ENCODE measurements at places on chromosomes 4 and X. TPM values are rescaled to one million over a fixed set of nuclear protein-coding genes. Genes with fewer than 3 reads are reported as not detected.

DNA sequence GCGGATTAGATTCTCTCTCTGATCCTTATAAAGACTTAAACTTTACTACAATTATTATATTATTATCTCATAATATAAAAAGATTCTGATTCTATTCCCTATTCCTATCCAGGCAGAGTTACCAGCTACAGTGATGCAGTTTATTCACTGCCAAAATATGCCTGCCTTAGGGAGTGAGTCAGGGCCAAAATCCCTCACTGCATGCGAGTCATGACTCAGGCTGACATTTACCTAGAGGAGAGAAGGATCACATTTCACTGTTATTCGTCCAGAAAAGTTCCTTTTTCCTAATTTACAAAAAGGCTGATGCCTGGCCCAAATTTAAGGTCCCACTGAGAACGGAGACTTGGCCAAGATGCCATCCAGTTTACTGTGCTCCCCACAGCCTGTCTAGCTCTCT is 168.5 kb upstream of the LDB2 start:
- H3K27ac ChIP-seq = no peak overlapping the region
- H3K4me3 ChIP-seq = no peak overlapping the region
- no peak for DNase-seq

Gene CENPI
- total RNA-seq = 20.7 TPM

DNA sequence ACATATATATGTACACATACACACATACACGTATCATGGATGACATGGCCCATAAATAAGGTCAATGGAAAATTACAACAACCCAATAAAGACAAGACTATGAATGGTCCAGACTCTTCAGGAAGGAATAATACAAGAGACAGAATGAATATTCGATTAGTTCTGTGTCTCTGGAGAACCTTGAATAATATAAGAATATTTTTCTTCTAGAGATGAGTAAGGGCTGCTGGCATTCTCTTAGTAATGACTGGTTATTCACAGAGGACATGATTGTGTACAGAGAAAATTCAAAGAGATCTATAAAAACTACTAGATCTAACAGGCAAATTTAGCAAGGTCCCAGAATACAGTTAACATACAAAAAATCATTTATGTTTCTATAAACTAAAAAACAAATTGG is 23.3 kb downstream of the SPIN4 start:
- peaks cover 1% of the 10 kb centered on the region for H3K4me1 ChIP-seq
- H3K36me3 ChIP-seq = peaks cover 10% of the 10 kb centered on the region
- no peak overlapping the region for H3K4me3 ChIP-seq
- no peak for DNase-seq

DNA sequence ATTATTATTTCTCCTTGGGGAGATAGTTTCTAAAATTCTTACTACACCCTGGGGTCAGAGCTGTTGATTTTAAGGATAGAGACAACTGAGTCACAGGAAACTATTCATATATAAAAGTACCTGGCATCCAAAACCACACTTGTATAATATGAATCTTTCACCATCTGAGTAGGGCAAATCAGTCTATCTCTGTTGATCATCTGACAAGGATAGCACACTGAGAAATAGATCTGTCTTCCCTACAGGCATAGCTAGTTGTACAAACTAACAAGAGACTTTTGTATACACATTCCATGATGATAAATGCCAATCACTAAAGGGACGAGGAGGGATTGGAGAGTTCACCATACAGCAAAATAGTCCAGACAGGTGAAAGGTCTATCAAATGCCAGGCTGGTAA is 30.0 kb downstream of the PKD2 start:
- H3K4me3 ChIP-seq = no peak overlapping the region
- H3K27ac ChIP-seq = no peak overlapping the region
- peaks cover 41% of the 10 kb centered on the region for H3K36me3 ChIP-seq
- DNase-seq = no peak
- peaks cover 2% of the 10 kb centered on the region for H3K4me1 ChIP-seq

DNA sequence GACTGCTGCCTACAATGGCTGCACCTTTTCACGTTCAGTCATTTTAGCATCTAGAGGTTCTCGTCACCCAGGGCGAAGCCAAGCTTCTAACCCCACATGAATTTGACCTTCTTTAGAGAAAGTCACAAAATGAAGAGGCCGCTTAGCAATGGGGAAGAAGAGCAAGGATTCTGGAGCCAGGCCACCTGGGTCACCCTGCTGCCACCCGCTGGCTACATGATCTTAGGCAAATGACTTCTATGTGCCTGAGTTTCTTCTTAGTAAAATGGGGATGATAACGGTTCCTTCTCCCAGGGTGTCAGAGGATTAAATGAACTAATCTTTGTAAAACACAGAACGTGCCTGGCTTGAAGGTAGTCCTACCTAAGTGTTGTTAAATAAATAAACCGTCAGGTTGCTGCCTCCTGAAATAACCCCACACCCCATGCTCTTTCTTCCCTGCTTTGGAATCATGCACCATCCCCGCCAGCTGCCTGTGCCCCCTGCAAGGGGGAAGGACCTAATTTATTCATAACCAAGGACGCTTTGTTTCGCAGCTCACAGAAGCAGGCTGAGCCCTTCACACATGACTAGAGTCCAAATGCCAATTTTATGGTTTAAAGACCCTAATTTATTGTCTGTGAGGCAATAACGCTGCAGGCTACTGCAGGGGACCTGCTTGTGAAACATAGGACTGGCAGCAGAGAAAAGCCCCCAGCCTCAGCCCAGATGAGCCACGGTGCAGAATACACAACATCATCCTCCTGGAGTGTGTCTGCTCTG is 28.6 kb upstream of the NSG1 start:
- no peak for DNase-seq
- no peaks in the 10 kb centered on the region for H3K4me1 ChIP-seq
- H3K36me3 ChIP-seq = no peaks in the 10 kb centered on the region
- H3K27me3 ChIP-seq = peaks cover 6% of the 10 kb centered on the region
- H3K27ac ChIP-seq = no peak overlapping the region

DNA sequence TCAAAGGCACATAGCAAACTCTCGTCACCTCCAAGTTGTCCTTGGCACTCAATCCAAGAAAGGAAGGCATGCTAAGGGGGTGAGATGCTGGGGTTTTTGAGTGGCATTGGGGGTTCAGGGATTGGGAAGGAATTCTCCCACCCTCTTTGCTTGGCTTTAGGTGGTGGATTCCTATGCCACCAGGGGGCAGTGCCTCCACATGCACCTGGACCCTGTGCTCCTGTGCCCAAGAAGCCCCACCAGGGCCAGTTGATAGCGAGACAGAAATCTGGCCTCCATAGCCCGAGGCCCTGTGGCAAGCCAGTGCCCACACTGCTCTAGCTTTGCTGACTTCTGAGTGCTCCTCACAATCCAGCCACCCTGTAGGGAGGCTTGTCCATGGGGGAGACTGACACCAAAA is 2.0 kb upstream of the FATE1 start:
- H3K4me3 ChIP-seq = no peak overlapping the region
- no peaks in the 10 kb centered on the region for H3K4me1 ChIP-seq
- no peak for DNase-seq
- no peak overlapping the region for H3K27ac ChIP-seq

Gene STARD8
- total RNA-seq = 7.9 TPM

- no peak overlapping the region for H3K4me3 ChIP-seq
- no peaks in the 10 kb centered on the region for H3K27me3 ChIP-seq
- H3K27ac ChIP-seq = no peak overlapping the region
- H3K36me3 ChIP-seq = no peaks in the 10 kb centered on the region
Measured at GRCh38 chr4:152155070-152155469, 380.8 kb downstream of the FBXW7 start.

DNA sequence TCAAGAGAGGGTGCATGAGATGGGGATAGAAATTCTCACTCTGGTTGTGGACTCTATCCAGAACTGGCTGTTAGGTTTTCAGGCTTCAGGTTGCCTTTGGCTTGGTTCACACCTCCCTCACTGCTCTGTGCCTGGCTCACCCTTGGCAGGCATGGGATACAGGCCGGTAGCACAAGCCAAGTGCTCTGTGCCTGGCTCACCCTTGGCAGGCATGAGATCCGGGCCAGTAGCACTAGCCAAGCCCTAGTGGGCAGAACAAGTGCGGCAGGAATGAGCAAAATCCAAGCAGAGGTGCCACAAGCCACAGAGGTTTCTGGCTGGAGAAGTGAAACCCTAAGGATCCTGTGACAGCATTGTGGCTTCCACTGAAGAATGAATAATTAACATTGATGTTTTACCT is 1642.3 kb downstream of the C4orf33 start:
- DNase-seq = no peak
- H3K27ac ChIP-seq = no peak overlapping the region
- H3K4me1 ChIP-seq = no peaks in the 10 kb centered on the region
- no peaks in the 10 kb centered on the region for H3K27me3 ChIP-seq
- no peaks in the 10 kb centered on the region for H3K36me3 ChIP-seq

- peaks cover 20% of the 10 kb centered on the region for H3K4me1 ChIP-seq
- no peaks in the 10 kb centered on the region for H3K27me3 ChIP-seq
- H3K36me3 ChIP-seq = no peaks in the 10 kb centered on the region
- no peak for DNase-seq
- H3K27ac ChIP-seq = no peak overlapping the region
- no peak overlapping the region for H3K4me3 ChIP-seq
Measured at GRCh38 chr4:148007314-148007760, 275.4 kb downstream of the ARHGAP10 start.

GRCh38 chr4:99149426-99150019 is 5.4 kb upstream of the ADH4 start:
- no peak overlapping the region for H3K27ac ChIP-seq
- no peaks in the 10 kb centered on the region for H3K36me3 ChIP-seq
- peaks cover 8% of the 10 kb centered on the region for H3K27me3 ChIP-seq
- no peaks in the 10 kb centered on the region for H3K4me1 ChIP-seq
- DNase-seq = no peak

Gene GAGE12H
- not detected for total RNA-seq

Gene SERTM2
- total RNA-seq = not detected

Gene MRPS18C
- total RNA-seq = 72.2 TPM

DNA sequence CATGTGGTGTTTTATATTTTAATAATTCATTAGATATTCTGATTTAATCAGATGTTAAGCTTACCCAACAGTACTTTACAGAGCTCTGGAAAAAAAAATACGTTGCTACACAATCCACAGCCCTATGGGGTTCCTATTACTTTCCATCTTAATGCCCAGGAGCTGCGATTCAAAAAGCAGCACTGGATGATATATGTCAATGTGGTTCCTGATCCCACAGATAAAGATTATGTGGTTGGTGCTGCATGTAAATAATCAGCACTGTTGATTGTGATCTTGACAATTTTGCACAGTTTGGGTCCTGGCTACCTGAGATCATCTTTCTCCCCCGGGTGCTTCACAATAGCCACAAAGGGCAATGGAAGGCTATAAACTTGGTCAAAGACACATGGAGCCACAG is 72.7 kb upstream of the DCLK2 start:
- peaks cover 26% of the 10 kb centered on the region for H3K27me3 ChIP-seq
- peaks cover 4% of the 10 kb centered on the region for H3K4me1 ChIP-seq
- H3K27ac ChIP-seq = no peak overlapping the region

GRCh38 chr4:37463033-37463856 is 218.7 kb downstream of the NWD2 start:
- DNase-seq = no peak
- H3K36me3 ChIP-seq = no peaks in the 10 kb centered on the region
- H3K4me1 ChIP-seq = no peaks in the 10 kb centered on the region
- H3K27me3 ChIP-seq = peaks cover 9% of the 10 kb centered on the region
- no peak overlapping the region for H3K27ac ChIP-seq

GRCh38 chr4:75845992-75846391 is 56.3 kb downstream of the PPEF2 start:
- H3K36me3 ChIP-seq = no peaks in the 10 kb centered on the region
- peaks cover 10% of the 10 kb centered on the region for H3K4me1 ChIP-seq
- DNase-seq = no peak
- H3K27ac ChIP-seq = no peak overlapping the region
- no peaks in the 10 kb centered on the region for H3K27me3 ChIP-seq
- H3K4me3 ChIP-seq = no peak overlapping the region

Gene UCHL1
- total RNA-seq = 0.83 TPM

Gene PPARGC1A
- not detected for total RNA-seq

GRCh38 chr4:22115262-22115661 is 166.7 kb upstream of the KCNIP4 start:
- no peaks in the 10 kb centered on the region for H3K36me3 ChIP-seq
- no peak overlapping the region for H3K27ac ChIP-seq
- no peak overlapping the region for H3K4me3 ChIP-seq
- no peaks in the 10 kb centered on the region for H3K27me3 ChIP-seq
- DNase-seq = no peak
- no peaks in the 10 kb centered on the region for H3K4me1 ChIP-seq

Gene ETDB
- not detected for total RNA-seq
